ENCODE measurements at places on chromosomes 3 and 15.

- DNase-seq: no peak
Observed at GRCh38 chr3:114721864-114722263, 425.2 kb downstream of the ZBTB20 start.

GRCh38 chr3:38585791-38586420 is 63.6 kb downstream of the SCN5A start:
- DNase-seq: no peak

DNA sequence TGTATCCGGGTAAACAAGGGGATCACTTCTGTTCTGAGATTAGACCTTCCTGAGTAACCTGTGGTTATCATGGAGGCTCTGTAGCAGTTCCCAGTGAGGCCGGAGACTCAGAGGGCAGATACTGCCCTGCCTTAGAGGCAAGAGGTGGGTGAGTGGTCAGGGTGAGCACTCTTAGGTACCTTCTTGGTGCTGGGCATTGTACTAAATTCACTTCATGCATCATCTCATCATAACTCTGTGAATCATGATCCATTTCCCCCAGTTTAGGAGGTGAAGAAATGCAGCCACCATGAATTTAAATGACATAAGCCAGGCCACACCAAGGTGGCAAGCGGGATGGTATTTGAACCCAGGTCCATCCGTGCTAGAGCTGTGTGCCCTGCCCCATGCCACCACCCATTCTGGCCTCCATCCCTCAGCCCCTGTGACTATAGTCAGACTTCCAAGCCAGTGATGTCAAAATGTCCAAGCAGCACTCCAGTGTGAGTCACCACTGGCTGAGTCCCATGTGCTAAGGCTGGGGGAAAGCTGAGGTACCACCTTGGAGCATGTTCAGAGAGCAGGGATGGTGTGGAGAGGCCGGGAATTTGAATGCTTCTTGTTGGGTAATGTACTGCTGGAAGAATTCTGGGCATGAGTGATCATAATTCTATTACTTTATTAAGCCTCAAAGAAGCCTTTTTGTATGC is 88.8 kb downstream of the EPHB1 start:
- DNase-seq: no peak

- DNase-seq: no peak
Observed at GRCh38 chr3:190361791-190362190, 26.2 kb upstream of the CLDN16 start.

Data from activated CD4-positive, alpha-beta T cell treated with anti-CD3 and anti-CD28 coated beads, Interleukin-2, amount 50 U/mL, for 4 hours (primary cell).